ENCODE measurements at places on chromosomes 7 and 10. TPM values are rescaled to one million over a fixed set of nuclear protein-coding genes. Genes with fewer than 3 reads are reported as not detected.

GIMAP4 gene
- total RNA-seq: not detected

OR13A1 gene
- total RNA-seq: not detected

HPSE2 gene
- total RNA-seq: under 0.01 TPM

TMEM229A gene
- not detected for total RNA-seq

TMEM236 gene
- total RNA-seq: under 0.01 TPM

CHST15 gene
- 10.7 TPM for total RNA-seq

SLC39A12 gene
- not detected for total RNA-seq

EIF3A gene
- 109 TPM for total RNA-seq

KCP gene
- 0.20 TPM for total RNA-seq

NRBF2 gene
- total RNA-seq: 19.5 TPM

CALML5 gene
- total RNA-seq: not detected

ANKRD22 gene
- not detected for total RNA-seq

CC2D2B gene
- total RNA-seq: under 0.01 TPM

PLXNA4 gene
- 2.2 TPM for total RNA-seq

HOXA7 gene
- 2.7 TPM for total RNA-seq

TSPAN12 gene
- 0.37 TPM for total RNA-seq

ZNF727 gene
- 1.8 TPM for total RNA-seq

Data from subcutaneous preadipocyte (primary cell).